ENCODE measurements at places on chromosomes 4 and X.

DNA sequence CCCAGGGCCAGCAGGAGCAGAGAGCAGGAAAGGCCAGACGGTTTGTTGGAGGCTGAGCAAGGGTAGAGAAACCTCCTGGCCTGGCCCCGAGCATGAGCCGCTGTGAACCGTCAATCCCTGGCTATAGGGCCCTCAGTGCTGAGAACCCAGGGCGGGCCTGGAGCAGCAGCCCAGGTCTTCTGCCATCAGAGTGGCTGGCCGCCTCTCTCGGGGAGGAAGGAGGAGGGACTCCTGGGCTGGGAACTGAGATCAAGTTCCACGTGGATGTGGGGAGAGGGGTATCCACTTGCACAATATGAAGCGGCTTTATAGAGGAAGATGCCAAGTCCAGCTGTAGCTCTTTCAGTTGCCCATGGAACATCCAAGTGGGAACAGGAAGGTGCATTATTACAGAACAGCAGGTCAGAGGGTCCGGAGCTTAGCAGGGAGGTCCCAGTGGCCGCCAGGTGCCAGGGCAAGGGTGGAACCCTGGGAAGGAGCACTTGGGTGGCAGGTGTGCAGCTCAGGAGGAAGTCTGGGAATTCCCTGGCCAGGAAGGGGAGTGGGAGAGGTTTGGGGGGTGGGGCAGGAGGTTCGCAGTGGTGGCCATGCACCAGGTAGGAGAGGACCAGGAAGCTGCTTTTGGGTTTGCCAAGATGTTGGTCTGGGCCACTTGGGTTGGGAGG lies 31.7 kb upstream of the CRMP1 start:
- no peak for DNase-seq

DNA sequence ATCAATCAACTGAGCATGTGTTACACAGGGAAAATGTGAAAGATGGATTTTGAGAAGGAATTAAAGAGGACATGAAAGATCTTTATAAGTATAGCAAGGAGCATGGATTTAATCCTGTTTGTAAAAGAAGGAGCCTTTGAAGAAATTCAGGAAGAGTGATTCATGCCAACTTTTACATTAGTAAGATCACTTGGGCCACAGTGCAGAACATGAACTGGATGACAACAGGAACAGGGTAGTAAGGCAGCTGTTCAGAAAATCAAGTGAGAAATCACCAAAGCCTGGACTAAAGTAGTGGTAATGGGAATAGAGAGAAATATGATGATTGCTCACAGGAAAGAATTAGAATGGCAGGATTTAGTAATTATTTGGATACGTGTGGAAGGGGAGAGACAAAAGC lies 265.7 kb upstream of the PCDH7 start:
- no peak for DNase-seq

- no peak for DNase-seq
Measured at GRCh38 chr4:10949039-10949733, 264.6 kb upstream of the CLNK start.

DNA sequence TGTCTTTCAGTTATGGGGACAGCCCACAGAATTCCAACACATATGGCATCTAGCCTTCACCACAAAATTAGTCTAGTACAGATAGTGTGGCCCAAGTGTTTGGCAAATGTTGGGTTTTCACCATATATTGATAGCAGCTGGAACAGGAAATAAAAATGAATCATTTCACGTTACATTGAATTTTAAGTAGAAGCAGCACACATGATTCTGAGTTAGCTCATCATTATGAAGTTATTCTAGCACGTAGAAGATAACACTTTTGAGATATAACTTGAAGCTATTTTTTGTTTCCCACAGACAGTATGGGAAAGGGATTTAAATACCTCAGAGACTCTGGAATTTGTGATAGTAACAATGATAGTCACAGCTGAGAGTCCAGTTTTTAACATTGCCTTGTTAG lies 118.7 kb downstream of the FAT4 start:
- DNase-seq = no peak

DNA sequence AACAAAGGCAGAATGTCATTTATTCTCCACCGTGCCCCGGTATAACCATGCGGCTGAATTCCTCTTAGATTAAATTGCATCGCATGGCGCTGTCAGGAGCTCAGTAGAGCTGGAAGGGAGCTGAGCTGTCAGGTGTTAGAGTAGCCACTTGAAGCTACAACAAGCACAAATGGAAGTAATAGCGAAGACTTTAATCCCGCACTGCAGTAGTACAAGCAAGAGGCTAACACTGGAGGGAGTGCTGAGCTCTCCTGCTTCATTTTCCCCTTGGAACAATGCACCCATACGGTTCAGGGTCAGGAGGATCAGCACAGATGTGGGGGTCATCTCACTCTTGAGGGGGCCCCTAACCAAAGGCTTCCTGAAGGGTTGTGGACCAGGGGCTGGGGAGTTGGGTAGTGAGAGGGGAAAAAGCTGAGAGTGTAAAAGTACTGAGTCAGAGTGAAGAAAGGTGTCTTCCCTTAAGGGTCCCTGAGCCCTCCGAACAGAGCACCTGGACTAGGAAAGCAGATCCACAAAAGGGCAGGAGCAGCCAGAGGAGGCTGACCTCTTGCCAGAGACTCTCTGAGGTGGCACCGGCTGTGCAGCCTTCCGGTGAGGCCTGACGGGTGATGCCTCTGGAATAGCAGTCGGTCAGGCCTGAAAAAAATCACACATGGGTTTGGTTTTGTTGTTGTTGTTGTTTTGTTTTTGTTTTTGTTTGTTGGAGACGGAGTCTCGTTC lies 36.0 kb upstream of the CBR4 start:
- DNase-seq = no peak

GRCh38 chrX:48467281-48467761 lies 2.7 kb downstream of the SLC38A5 start:
- DNase-seq = no peak

DNA sequence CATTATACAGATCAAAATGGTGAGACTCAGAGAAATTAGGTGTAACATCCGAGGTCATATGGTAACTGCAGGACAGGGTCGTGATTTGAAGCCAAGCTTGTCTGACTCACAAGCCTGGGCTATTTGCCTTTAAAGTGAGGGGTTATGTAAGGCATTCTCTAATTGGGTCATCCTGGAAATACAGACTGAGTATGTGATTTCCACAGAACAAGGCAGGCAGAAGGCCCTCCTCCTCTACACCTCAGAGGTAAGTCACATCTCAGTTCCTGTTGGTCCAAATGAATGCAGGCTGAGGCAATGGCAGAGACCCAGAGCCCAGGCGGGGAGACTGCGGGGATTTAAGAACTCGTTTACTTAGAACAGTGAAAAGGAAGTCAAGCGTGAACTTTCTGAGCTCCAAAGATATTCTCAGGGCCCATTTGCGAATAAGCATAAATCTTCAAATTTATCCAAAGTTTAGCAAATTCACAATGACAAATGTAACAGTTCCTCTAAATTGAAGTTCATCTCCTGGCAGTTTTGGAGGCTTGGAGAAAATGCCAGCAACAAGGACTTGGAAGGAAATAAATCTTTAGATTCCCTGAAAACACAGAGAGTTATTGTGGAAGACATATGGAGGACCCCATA lies 153.3 kb downstream of the LDB2 start:
- DNase-seq = no peak

DNA sequence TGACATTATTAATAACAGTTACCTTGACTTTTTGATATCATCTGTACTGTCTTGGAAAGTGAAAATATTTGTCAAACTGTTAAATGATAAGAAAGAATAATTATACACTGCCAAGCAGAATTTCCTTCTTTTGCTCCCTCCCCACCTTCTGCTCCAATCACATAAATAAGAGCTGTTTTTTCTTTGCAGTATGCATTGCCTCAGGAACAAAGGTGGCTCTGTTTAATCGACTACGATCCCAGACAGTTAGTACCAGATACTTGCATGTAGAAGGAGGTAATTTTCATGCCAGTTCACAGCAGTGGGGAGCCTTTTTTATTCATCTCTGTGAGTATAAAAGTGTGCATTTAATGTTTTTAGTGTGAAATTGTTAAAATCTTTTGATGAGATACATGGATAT lies 66.1 kb downstream of the CCKAR start:
- DNase-seq = no peak

- DNase-seq = no peak
Measured at GRCh38 chr4:138217567-138217966, 24.6 kb downstream of the SLC7A11 start.

GRCh38 chr4:25523405-25523804 lies 132.2 kb upstream of the SLC34A2 start:
- no peak for DNase-seq

DNA sequence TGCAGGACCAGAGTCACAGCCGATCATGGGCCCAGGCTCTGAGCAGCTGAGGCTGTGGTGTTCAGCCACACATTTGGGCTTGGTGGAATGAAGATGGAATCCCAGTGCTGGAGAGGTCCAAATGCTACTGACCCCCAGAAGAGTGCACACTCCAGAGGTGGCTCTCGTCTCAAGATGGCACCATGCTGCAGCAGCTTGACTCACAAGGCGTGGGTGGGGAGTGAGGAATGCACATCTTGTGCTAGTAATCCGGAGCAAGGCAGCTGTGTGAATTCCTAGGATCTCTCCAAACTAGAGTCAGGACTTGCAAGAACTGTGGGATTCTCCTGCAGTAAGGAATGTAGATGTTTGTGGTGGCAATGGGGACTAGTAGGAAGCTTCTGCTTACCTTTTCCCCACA lies 28.7 kb downstream of the RAB28 start:
- DNase-seq = no peak
